ENCODE measurements at places on chromosomes 4 and X. TPM values are rescaled to one million over a fixed set of nuclear protein-coding genes. Genes with fewer than 3 reads are reported as not detected.

The FGFBP2 gene
- not detected for total RNA-seq

GRCh38 chrX:17415242-17415810 lies 40.3 kb downstream of the NHS start:
- no peak overlapping the region for H3K27ac ChIP-seq
- H3K36me3 ChIP-seq, result no peaks in the 10 kb centered on the region
- H3K4me1 ChIP-seq, result peaks cover 26% of the 10 kb centered on the region

DNA sequence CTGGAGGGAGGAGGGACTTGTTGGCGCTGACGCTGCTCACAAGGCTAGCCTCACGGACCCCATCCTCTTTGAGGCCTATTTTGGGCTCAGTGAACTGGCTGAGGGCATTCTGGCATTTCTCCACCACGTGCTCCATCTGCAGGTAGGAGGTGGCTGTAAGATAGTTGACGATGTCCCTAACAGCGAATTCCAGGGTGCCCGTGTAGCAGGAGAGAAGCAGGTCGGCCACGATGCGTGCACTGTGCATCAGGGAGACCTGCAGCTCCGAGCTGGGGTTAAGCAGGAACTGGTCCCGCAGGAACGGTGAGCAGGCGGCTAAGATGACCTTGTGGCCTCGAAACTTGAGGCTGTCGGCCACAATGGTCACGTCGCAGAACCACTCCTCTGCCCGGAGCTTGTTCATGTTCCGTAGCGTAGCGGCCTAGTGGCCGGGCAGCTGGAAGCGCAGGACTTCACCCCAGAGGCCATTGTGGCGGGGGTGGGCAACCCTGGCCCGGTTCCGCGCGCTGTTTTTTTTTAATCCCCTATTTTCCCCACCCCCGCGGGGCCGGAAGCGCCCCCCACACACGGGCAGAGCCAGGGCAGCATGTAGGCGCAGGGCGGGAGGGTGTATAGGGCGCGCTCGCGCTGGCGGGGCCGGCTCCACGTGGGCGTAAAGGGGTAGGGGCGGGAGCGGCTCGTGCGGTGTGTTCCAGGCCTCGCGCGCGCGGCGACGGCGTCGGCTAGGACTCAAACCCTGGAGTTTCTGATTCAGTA lies 73.2 kb downstream of the UBE2K start:
- H3K27ac ChIP-seq, result no peak overlapping the region
- no peak overlapping the region for H3K4me3 ChIP-seq
- peaks cover 13% of the 10 kb centered on the region for H3K36me3 ChIP-seq
- H3K4me1 ChIP-seq, result no peaks in the 10 kb centered on the region
- H3K27me3 ChIP-seq, result no peaks in the 10 kb centered on the region

- H3K4me3 ChIP-seq, result no peak overlapping the region
- no peaks in the 10 kb centered on the region for H3K27me3 ChIP-seq
- DNase-seq, result no peak
- no peaks in the 10 kb centered on the region for H3K36me3 ChIP-seq
Observed at GRCh38 chr4:40124690-40125089, 68.0 kb downstream of the N4BP2 start.

DNA sequence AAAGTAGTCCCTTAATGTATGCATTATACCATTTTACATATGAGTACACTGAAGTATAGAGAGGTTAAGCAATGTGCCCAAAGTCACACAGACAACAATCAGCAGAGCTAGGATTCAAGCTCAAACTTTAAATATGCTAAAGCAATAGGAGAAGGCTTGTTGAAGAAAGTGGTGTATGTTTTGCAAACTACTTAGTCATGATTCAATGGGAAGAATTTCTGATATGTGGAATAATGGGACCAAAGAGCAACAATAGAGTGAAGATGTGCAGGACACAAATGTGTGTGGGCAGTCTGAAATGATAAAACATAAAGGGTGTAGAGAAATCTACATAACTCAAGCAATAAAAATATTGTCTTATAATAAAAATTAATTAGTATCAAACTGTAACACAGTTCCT lies 109.0 kb upstream of the ARSJ start:
- H3K4me1 ChIP-seq, result no peaks in the 10 kb centered on the region
- no peak overlapping the region for H3K4me3 ChIP-seq
- no peak for DNase-seq
- no peak overlapping the region for H3K27ac ChIP-seq
- H3K36me3 ChIP-seq, result no peaks in the 10 kb centered on the region

The MID1IP1 gene
- total RNA-seq, result 109 TPM

The NHSL2 gene
- 0.22 TPM for total RNA-seq

The FGG gene
- total RNA-seq, result 2.7 TPM

- no peaks in the 10 kb centered on the region for H3K27me3 ChIP-seq
- no peak for DNase-seq
- no peaks in the 10 kb centered on the region for H3K4me1 ChIP-seq
Observed at GRCh38 chr4:130608121-130608520, 1512.2 kb downstream of the C4orf33 start.

DNA sequence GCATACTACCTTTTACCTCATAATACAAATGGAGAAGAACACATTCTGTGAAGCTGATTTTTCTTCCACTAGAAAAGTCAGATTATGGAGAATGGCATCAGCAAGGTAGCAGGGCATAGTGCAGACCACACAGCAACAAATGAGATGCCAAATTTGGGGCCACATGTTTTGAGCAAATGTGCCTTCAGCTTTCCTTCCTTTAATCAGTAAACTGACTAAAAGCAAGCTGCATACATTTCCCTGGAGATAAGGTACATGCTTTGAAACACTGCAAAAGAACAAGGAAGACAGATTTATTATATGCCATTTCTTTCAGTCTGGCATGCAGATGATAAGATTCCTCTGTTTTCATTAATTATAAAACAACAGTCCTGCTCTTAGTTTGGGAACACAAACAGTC lies 67.1 kb upstream of the GUCY1A1 start:
- H3K4me3 ChIP-seq, result no peak overlapping the region
- no peak overlapping the region for H3K27ac ChIP-seq
- no peaks in the 10 kb centered on the region for H3K36me3 ChIP-seq
- H3K27me3 ChIP-seq, result no peaks in the 10 kb centered on the region
- no peaks in the 10 kb centered on the region for H3K4me1 ChIP-seq

Data from HCT116 (cell line).